GM23338 (cell line): ENCODE measurements at places on chromosomes 16 and 17.
A peak's percentile ranks its signal among the peaks of the same experiment; 100 is the strongest.

DNA sequence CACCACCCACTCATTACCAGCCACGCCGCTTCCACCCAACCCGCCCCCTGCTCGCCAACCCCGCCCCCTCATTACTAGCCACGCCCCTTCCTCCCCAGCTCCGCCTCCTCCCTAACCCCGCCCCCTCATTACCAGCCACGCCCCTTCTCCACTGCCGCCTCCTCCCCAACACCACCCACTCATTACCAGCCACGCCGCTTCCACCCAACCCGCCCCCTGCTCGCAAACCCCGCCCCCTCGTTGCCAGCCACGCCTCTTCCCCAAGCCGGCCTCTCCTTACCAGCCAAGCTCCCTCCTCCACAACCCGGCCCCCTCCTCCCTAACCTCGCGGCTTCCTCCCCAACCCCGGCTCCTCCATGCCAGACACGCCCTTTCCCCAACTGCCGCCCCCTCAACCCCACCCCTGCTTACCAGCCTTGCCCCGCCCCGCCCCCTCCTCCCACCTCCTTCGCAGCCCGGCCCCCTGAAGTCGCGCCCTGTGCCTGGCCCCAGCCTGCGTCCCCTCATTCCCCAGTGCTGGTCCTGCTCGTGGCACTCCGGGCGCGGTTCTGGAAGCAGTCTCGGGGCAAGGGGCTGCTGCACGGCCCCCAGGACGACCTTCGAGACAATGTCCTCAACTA is 7.3 kb downstream of the SLC22A31 start:
- peak; percentile 94 for DNase-seq

DNA sequence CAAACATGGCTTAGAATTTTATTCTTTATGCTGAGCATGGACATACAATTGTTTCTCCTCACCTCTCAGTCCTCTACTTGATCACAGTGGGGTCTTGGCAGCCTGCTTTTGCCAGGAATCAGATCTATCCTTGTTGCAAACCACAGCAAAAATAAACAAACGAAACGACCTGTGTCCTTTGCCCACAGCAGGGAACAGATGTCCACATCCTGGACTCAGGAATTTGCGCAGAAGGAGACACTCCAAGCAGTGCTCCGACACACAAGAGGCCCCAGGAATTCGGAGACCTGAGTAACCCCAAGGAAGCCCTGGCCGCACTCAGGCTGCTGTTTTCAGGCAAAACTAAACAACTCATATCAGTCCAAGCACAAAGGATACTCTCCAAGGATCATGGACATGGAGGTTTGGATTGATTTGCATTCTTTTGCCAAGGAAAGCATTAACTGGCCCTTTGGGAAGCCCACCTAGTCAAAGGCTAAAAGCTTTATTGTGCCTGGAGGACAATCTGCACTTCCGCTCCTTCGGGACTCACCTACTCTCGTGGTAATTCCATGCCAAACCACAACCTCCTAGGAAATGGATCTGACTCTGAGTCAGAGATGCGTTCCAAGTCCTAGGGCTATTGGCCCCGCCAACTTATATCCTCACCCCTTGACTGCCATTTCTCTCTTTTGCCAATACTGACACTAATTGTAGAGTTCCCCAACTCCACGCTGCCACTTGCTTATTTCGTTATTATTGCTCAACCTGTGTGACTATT is 271.1 kb upstream of the CDH11 start:
- no peak for DNase-seq

- DNase-seq, result no peak
Observed at GRCh38 chr17:45130681-45131615, 1.4 kb downstream of the PLCD3 start.

GRCh38 chr17:27896701-27897100 is 3.5 kb upstream of the LYRM9 start:
- no peak for DNase-seq

DNA sequence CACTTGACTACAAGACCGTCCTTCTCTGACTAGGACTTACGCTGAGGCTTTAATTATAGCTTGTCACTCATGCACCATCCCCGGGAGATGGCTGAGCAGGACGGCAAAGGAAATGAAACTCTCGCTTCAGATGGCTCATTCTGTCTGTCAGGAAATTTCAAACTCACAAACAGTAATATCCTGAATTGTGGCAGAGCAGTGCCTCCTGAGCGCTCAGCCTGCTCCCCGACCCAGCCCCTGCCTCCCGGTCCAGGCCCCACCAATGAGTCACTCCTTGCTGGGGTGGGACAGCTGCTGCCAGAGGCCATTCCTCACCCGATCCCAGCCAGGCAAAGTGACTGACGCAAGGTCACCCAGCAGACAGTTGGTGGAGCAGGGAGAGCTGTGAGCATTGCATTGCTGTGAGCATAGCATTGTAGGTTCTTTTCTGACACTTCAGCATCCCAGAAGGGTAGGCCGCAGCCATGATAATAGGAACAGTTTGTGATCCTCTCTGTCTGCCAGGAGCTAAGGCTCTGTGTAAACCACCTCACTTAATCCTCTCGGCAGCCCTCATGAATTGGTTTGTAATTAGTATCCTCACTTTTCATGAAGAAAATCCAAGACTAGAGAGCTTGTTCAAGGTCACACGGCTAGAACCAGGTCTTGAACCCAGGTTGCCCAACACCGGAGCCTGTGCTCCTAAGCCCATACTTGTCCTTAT is 20.9 kb downstream of the CCDC182 start:
- no peak for DNase-seq

- no peak for DNase-seq
Observed at GRCh38 chr17:17892009-17892408, 55.2 kb upstream of the SREBF1 start.

DNA sequence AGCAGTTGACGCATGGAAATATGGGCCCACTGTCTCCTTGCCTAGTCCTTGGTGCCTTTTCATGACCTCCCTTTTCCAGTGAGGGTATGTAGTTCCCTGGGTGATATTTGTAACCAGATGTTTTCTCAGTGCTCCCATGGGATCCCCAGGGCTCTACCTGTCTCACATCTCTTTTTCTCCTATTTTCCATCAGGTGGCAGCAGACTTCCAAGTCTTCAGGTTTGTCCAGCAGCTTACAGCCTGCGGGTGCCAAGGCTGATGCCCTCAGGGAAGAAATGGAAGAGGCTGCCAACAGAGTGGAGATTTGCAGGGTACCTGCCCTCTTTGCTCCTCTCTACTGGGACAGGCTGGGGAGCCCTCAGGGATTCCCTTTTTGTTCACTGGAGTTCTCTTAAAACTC is 89.1 kb downstream of the ELAC2 start:
- peak; percentile 40 for DNase-seq

DNA sequence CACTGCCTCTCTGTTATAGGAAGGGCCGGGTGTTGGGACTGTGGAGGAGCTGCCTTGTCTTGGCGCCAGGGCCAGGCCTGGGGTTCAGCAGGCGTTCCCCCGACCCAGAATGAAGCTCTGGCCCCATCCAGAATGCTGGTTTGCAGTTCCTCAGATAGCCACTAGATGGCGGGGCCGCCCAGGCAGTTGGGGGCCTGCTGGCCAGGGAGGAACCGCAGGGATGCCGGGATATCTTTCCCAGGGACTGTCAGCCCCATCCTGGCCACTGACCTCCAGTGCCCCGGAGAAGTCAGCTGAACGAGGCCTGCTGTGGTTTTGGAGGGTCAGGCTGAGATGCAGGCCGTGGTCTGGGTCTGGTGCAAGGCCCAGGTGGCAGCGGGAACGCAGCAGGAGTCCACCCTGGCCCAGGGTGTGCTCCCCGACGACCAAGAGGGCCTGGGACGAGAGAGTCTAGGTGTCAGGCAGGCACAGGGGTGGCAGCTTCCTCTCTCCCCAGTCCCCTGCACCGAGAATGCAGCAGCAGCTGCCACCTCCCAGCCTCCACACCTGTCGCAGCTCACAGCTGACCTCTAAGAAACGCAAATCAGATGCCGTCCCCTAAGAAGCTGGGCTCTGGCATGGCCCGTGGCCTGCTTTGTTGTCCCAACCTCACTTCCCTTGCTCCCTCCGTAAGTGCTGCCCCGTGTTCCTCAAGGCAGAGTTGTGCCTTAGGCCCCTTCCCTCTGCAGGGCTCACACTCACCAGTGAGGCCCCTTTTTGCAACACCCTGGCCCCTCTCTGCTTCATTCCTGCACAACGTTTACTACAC is 51.2 kb downstream of the RMI2 start:
- peak; percentile 93 for DNase-seq

- no peak for DNase-seq
Observed at GRCh38 chr17:48611213-48611612, 396 bp upstream of the HOXB7 start.

- peak; percentile 32 for DNase-seq
Observed at GRCh38 chr16:23837553-23838308, 1.9 kb downstream of the PRKCB start.

GRCh38 chr17:55269894-55270293 is 5.1 kb downstream of the HLF start:
- no peak for DNase-seq

DNA sequence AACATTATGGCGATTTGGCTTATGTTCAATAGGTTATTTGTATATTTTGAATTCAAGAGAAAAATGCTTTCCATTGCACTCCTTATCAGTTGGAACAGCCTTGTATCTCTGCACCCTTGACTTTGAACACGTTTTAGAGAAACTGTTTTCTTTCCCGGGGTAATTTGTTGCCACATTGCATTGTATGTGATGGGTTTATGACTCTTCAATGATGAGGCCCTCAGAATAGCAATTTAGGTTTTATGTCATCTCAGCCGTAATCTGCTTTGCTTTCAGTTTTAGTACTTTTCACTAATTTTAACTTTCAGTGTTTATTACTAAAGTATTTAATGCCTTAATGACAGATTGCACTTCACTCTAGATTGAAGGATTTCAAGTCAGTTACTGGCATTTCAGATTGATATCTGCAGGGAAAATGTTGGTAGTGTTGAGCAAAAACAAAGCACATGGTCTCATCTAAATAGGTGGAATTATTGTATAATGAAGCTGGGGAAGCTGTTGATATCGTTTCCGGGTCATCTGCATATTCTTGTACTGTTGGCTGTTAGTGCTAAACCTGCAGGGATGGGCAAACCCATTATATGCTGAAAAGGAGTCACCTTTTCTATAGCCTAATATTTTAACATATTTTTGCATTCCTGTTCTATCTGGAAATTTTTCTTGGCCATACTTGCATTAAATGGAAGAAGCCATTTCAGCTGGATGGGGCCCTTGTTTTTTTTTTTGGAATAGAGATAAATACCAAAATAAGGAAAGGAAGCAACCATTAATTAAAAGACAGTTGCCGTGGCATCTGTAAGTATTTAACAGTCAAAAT is 2.0 kb downstream of the LUC7L3 start:
- no peak for DNase-seq

DNA sequence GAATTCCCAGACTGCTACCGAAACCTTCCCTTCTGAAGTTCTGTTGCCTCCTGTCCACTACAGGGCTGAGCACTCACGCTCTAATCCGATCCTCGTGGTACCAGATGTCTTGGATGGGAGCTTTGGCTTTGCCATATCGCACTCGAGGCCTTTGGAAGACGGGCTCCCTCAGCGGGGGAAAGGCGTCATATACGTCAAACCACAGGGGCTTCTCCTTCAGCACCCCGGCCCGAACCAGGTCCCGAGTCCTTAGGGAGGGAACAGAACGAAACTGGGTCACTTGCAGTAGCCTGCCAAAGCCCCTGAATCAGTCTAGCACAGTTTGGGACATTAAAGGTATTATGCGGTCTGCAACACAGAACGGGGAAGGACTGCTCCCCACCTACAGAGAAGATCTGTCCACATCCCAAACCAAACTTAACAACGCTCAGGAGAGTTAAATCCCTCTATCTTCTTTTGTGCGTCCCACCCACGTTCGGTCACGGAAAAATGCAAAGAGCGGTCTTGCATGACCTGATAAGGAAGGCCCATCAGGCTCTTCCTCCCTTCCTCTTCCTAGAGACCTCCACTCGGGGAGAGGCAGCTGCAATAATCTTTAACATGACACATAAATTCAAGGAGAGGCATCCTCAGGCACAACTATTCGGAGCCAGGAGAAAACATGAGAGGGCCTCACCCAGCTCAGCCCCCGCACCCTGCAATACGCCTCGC is 526 bp downstream of the MRPS23 start:
- DNase-seq, result no peak
